Neural progenitor cell (in vitro differentiated cells): ENCODE measurements at places on chromosomes 5 and 9.

DNA sequence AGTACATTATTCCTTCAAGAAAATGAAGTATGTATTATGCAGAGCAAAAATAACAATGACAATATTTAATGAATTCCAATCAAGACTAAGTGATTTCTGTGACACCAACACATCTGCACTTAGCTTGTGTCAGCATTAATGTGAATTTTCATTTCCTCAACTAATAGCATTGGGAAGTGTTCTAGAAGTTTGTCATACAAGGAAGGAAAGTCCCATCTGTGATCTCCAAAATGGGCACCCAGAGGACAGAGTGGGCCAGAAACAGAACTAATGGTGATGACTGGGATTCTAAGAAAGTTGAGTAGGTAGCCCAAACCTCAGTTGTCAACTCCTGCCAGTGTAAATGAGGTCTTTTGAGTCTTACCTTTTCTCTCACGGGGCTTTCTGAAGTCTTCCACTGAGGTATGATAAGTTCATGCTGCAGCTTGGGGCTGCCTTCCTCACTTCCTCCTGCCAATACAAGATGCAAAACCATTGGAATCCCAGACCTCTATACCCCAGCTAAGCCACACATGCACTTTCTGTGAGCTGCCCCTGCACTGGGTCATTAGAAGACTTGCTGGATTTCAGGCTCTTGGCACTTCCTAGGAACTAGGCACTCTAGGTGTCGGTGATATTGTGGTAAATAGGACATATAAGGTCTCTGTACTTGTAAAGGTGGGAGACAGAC lies 4.9 kb downstream of the ADAM19 start:
- no peak for DNase-seq

DNA sequence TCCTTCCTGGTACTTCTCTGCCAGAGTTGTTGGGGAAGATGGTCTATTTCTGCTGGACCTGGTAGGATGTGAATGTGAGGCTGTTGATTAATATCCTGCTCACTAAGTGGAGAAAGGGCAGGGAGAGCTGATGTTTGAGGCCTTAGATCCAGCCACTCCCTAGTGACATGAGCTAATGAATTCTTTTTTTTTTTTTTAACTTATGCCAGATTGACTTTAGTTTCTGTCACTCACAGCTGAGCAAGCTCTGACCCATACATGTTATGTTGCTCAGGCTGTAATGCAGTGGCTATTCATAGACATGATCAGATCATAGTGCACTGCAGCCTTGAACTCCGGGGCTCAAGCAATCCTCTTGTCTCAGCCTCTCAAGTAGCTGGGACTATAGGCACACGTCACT lies 75.1 kb upstream of the SPRY4 start:
- DNase-seq, result no peak

DNA sequence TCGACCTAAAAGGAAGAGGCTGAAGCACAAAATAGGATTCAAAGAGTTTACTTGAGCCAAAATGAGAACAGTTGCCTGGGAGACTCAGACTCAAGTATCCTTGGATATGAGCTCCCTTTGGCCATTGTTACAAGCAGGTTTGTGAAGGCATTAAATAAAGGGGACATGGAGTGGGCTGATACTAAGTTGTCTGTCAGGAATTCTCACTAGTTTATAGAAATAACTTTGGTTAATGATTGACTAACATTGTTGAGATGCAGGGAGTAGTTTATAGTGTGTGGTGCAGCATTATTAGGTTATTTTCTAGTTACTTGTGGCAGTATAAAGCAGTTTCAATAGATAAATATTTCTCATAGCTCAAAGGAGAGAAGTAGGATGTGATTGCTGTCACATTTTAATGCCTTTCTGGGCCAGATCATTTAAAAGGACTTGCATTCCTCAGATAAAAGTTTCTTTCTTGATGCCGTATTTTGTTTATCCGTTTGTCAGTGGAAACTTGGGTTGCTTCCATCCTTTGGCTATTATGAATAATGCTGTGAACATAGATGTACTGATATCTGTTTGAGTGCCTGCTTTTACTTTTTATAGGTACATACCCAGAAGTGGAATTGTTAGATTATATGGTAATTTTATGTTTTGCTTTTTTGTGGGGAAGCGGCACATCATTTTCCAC lies 9.1 kb downstream of the AP3S1 start:
- DNase-seq, result no peak

- no peak for DNase-seq
Observed at GRCh38 chr9:130741831-130742449, 48.4 kb downstream of the EXOSC2 start.

DNA sequence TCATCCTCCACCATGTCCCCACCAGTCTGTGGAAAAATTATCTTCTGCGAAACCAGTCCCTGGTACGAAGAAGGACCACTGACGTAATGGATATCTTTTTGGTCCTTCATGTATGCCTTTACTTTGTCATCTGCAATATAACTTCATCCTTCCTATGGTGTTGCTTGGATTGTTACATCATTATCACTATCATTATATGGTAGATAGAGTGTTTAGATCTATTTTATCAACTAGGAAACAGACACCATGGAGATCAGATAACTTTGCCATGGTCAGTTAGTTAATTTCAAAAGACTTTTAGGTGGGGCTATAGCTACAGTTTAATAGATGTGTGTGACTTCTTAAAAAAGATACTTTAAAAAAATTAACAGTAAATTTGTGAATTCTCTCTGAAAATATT lies 23.8 kb upstream of the CAMLG start:
- DNase-seq, result no peak
